Hematopoietic multipotent progenitor cell treated with erythropoietin and hydrocortisone succinate and interleukin-3 and kit ligand, for 4 days (in vitro differentiated cells): ENCODE measurements at places on chromosomes 2 and 18.

- DNase-seq = no peak
Measured at GRCh38 chr2:119713819-119714490, 35.0 kb downstream of the TMEM177 start.

GRCh38 chr18:63683152-63683551, 19.6 kb upstream of the SERPINB11 start:
- DNase-seq = no peak

GRCh38 chr2:172484706-172485105, 57.3 kb downstream of the ITGA6 start:
- no peak for DNase-seq

DNA sequence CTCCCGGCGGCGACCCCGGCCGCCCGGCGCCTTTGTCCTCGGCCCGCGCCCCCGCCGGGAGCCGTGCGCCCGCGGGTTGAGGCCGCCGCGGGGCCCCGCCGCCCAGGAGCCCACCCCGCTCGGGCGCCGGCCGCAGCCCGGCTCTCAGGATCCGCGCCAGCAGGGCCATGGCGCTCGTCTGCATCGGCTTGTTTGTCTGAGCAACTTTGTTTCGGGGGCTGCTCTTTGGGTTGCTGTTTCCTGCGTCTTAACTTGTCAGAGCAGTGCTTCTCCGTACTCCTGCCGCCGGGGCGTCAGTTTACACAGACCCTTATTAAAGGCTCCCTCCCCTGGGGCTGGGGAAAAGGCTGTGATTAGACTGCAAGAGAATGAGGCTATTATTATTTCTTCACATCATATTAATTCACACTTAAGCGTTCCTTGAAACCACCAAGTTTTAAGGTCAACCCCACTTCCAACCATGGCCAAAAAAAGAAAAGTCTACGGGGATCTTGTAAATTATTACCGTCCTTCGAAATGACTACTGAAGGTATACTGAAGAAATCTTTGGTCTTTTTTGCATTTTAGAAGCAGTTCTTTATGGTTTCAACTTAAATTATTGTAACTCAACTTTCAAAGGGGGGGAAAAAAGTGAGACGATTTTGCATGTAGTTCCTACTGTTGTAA, at the start of gene CYP27C1:
Gene CYP27C1, minus strand, starts transcription at position 198 of the 666 bp plus-strand sequence. Its CDS starts 29 bp downstream, at position 169.
- peak; percentile 29 for DNase-seq

GRCh38 chr2:72824224-72824842, 1.5 kb downstream of the EXOC6B start:
- no peak for DNase-seq

GRCh38 chr2:41483226-41483625, 564.6 kb upstream of the PKDCC start:
- DNase-seq = no peak

GRCh38 chr18:70499218-70499691, 210.4 kb downstream of the SOCS6 start:
- DNase-seq = peak; percentile 9

DNA sequence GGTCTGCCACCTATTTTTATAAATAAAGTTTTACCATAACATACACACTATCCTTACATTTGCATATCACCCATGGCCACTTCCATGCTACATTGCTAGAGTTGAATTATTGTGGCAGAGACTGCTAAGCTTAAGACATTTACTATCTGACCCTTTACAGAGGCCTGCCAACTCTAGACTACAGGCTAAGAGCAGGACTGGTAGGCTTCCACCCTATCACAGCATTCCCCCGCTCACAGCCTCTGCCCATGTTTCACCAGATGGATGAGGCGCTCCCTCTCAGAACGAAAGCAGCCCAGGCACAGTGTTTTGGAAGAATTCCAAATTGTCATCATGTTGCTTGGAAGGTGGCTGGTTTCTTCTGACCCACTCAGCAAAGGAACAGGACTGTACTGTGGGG, 91.7 kb upstream of the SLC35G4 start:
- DNase-seq = no peak

DNA sequence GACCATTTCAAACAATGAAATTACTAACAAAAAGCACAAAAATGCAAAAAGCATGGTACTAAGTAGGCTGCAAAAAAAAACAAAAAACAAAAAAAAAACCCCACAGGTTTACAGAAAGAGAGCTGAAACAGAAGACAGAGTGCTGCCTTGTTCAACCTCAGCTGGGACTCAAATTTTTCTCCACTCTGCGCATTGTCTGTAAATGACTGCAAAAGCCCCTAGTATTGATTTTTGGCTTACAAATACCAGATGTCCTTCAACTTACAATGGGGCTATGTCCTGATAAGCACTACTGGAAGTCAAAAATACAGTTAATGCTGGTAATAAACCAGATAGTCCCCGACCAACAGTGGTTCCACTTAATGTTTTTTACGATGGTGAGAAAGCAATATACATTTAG, 42.2 kb downstream of the UBE2E3 start:
- no peak for DNase-seq

DNA sequence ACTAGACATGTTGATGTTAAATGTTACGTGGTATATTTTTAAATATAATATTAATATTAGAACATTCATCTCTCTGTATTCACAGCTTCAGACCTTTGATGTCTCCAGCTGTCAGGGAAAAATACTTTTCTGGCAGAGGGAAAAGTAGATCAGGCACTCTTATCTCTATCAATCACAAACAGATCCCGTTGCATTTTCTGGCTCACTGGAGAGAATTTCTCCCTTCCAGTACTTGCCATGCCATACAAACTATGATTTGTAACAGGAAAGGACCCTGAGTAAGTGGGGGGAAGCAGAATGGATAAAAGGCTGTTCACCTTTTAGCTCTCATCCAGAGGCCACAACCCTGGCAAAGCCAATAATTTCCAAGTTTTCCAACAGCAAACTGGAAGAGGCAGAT, 158.0 kb downstream of the TCF4 start:
- DNase-seq = no peak

DNA sequence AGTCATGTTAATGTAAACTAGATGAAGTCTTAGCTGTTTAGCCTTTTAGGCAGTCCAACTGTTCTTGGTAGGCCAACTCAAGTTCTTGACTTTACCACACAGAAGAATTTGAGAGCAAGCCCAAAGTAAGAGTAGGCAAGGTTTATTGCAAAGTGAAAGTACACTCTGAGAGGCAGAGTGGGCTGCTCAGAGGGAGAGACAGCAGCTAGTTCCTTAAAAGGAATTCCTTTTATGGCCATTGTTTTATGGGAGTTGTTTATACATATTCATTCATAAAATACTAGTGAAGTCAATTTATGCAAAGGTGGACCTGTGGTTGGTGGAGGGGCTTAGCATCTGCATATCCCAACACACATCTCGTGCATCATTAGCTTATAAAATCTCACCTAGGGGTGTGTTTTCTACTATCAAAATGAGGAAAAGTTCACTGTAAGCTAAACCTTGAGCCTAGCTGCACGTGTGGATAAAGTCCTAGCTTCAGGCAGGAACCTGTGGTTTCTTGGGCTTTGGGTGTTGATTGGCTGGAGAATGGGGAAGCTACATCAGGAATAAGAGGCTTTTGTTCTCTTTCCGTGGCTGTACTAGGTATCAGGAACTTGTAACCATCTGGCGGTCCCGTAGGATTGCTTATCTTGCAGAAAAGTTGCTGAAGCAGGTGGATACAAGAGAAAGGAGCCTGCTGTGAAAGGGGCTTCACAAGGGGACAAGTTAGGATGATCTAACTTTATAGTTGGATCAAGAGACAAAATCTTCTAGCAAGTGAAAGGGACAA, 110.4 kb upstream of the GULP1 start:
- peak; percentile 42 for DNase-seq

DNA sequence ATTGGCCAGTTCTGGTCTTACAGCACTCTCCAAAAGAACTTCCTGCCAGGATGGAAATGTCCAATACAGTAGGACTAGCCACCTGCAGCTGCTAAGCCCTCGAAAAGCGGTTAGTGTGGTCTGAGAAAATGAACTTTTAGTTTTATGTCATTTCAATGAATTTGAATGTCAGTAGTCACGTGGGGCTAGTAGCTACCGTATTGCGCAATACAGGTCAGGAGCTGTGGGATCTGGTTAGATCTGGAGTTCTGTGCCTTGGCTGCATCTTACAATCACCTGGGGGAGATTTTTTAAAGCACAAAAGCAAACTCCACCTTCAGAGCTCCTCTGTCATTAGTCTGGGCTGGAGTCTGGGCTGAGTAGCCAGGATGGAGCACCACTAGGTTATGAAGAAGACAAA, 35.9 kb downstream of the C1QL2 start:
- DNase-seq = no peak
